ENCODE measurements at places on chromosomes 6 and 20.

GRCh38 chr6:100879317-100879716 is 1.8 kb downstream of the ASCC3 start:
- DNase-seq: no peak

- DNase-seq: no peak
These were observed 216.9 kb downstream of the EYA2 start for GRCh38 chr20:47111576-47111975.

- DNase-seq: no peak
These were observed 41.9 kb upstream of the PRSS16 start for GRCh38 chr6:27205375-27206278.

DNA sequence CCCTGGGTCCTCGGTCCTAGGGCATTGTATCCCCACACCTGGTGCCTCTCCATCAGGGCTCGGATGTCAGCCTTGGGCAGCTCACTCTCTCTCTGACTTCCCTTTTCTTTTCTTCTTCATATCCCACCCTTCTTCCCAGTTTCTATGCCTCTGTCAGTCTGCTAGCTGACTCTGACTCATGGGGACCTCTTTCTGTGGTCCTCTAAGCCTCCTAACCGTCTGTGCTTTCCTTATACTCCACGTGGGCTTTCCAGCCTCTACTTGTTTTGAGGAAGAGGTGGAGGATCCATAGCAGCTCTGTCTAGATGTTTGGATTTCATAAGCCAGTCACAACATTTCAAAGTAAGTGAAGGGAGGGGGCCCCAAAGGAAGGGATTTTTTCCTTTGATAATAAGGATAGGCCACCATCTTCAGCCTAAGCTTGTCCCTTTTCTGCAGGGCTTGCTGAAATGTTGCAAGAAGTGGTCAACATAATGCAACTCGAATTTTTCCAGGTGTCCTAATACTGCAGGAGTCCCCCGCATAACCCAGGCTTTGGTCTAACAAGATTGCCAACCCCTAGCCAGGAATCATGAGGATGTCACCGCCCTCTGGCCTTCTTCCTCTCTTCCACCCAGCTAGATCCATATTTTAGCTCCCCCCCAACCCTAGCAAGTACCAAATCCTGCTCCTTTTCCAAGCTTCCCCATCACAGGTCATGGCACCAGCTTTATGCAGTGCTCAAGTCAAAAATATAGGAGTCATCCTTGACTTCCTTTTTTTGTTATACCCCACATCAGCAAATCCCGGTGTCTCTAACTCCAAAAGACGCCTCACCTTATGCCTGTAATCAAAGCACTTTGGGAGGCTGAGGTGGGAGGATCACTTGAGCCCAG is 8.7 kb upstream of the PLTP start:
- DNase-seq: no peak

- no peak for DNase-seq
These were observed 64.3 kb upstream of the SULF2 start for GRCh38 chr20:47849596-47849995.

DNA sequence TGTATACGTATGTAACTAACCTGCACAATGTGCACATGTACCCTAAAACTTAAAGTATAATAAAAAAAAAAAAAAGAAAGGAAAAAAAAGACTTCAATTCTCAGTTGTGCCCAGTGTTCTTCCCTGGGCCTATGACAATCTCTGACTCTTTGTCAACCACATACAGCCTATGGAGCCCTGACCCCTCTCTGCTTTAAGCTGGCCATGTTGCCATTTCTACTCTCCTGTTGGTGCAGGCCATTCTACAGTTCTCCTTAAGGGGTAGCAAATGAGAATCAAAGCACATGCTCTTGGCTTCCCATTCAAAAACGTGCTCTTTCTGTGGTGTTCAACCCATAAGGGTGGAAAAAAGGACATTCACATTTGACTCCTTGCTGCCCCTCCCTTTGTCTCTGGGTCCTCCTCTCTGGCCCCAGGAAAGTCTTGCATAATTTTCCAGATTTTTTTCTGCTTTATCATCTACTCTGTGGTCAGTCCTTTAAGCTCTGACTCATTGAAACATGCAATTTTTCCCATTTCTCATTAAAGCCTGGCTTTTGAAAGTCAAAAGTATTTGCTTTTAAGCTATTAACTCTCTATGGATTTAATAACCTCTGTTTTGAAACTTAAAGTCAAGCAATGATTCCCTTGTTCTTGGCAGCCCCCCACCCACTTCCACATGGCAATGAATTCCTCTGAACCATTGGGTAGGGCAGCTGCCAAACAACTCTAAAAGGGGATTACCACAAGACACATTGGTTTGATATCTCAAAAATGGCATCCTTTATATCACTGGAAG is 208.6 kb upstream of the MCHR2 start:
- DNase-seq: no peak

DNA sequence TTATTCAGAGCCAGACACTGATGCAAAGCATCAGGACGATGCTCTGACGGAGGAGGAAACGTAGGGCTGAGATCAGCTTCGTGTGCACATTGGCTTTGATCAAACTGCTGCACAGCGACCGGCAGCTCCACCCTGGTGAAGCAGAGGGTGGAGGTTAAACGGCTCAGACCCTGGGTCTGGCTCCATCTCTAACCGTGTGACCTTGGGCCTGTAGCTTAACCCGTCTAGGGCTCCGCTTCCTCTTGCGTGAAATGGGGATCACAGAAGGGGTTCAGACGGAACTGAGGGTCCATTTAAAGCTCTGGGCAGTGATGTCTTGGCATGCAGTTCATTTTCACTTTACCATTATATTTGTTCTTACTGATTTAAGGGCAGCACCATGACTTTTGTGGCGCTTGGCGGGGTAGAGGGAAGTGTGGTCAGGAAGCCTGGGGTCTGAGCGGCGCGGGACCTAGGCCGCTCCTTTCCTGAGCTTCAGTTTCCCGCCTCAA is 644 bp downstream of the RBL1 start:
- DNase-seq: no peak

DNA sequence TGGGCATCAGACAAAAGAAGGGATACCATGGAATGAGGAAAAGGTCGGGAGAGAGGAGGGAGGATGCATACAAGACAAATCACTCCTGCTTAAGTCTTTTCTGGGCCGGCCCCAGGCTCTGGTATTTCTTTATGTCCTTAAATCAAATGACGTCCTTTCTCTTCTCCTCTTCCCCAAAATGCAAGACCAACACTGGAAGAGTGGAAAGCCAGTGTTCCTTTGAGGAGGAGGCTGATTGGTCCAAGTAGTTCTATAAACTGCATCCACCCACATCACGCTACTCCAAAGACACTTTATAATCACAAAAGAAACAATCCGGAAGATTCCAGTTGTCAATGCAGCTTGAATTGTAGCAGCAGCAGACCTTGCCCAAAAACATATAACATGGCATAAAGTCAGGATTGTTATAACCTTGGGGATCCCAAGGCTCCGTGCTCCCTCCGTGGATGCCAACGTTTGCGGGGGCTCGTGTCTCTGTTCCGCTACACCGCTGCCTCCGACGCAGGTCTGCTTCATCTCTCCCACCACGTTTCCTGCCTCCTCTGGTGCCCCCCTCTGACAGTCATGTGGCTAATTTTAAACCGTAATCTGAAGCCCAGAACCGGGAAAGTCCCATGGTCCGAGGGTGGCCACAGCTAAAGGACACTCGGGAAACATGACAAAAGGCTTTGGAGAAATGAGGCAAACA is 47.1 kb downstream of the MCUR1 start:
- DNase-seq: no peak

DNA sequence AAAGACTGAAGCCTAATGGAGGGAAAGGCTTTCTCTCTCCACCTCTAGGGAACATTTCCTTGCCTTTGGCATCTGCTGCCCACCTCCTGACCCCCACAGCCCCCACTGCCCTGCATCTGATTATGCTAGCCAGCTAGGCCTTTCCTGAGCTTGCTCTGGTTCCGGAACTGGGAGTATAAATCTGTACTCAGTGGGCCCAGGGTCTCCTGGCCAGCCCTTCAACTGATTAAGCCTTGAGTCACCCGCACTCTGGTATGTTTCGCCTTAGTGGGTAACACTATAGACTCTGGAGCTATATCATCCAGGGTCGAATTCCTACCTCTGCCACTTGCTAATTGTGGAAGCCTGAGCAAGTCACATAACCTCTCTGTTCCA is 45.6 kb upstream of the RIPOR2 start:
- no peak for DNase-seq

Measured in stimulated activated CD4-positive, alpha-beta T cell treated with anti-CD3 and anti-CD28 coated beads, Interleukin-12 subunit alpha, Interleukin-12 subunit beta, amount 100 ng/mL, for 48 hours (primary cell).